ENCODE measurements at places on chromosomes 2 and 18.

DNA sequence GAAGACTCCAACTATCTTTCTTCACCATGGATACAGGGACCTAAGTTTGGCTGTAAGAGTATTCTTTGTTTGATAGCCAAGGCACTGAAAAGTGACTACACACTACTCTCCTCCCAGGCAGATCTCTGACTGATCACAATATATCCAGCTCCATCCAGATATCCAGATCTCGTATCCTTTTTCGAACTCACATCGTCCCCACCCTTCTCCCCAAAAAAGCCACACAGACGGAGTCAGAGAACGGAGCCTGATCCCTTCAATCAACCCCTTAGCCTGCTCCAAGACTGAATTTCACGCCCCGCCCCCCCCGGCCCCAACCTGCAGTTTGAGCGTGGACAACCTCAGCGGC lies 533 bp downstream of the DHX57 start:
- no peak for DNase-seq

- DNase-seq, result no peak
Observed at GRCh38 chr2:205636549-205637319, 45.6 kb upstream of the NRP2 start.

DNA sequence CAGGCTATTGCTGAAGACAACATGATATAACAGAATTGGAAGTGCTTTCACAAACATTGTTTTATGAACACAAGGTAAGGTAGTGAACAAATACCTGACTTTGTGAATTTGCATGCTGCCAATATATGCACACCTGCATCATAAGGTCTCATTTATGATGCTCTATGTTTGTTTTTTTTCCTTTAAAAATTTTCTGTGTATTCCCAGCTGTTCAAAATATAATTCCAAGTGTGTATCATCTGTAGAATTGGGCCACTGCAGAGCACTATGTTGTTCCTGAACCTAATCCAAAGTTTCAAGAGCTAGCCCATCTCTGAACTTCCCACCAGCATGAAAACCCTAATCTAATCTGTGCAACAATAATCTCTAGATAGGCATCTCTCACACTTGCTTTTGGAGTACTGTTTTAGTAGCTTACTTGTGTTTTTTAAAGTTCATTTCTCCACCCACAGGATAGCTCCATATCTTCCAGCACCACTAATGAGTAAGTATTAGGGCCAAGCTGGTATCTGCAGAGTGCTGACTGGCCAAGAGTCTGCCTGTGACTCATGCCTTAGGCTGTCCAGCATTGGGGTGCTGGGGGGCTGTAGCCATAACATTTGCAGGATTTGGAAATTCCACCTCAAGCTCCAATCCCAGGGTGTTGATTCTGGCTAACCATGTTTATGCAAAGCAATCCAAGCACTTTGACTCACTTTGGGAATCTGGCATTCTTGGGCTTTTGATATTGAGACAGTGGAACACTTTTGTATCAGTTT lies 208.2 kb upstream of the REV1 start:
- no peak for DNase-seq

DNA sequence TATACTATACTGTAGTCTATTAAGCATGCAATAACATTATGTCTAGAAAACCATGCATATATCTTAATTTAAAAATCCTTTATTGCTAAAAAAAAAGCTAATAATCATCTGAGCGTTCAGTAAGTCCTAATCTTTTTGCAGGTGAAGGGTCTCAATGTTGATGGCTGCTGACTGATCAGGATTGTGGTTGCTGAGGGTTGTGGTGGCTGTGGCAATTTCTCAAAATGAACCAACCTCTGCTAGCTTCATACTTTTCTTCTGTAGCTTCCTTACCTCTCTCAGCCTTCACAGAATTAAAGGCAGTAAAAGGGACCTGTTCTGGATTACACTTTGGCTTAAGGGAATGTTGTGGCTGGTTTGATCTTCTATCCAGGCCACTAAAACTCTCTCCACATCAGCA lies 235.8 kb downstream of the NBAS start:
- no peak for DNase-seq

GRCh38 chr2:153761936-153762335 lies 109.8 kb upstream of the GALNT13 start:
- no peak for DNase-seq

GRCh38 chr2:127051116-127052056 lies 55.6 kb downstream of the BIN1 start:
- no peak for DNase-seq

DNA sequence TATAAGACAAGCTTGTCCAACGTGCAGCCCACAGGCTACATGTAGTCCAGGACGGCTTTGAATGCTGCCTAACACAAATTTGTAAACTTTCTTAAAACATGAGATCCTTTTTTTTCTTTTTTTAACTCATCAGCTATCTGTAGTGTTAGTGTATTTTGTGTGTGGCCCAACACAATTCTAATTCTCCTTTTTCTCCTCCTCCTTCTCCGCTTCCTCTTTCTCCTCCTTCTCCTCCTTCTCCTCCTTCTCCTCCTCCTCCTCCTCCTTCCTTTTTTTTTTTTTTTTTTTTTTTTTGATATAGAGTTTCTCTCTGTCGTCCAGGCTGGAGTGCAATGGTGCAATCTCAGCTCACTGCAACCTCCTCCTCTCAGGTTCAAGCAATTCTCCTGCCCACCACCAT lies 39.3 kb upstream of the GTF2A1L start:
- no peak for DNase-seq

- no peak for DNase-seq
Observed at GRCh38 chr2:239358062-239358754, 42.6 kb downstream of the HDAC4 start.

- DNase-seq, result no peak
Observed at GRCh38 chr18:58385472-58385871, 243.4 kb downstream of the ALPK2 start.

DNA sequence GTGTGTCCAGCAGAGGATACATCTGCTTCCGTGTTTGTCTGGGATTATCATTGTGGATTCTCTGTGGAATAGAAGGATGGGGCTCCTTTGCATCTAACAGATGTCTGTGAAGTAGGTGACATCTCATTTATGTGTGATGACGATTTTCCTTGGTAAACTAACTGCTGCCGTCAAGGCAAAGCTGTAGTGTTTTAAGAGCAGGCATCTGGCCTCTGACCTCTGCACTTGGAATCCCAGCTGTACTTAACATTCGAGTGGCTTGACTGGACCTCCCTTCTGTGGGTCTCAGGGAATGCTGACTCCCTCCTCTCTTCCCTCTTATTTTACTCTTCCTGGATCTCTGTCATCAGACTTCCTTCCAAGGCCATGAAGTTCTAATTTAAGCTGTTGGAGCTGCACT lies 56.4 kb downstream of the DCDC2C start:
- no peak for DNase-seq

DNA sequence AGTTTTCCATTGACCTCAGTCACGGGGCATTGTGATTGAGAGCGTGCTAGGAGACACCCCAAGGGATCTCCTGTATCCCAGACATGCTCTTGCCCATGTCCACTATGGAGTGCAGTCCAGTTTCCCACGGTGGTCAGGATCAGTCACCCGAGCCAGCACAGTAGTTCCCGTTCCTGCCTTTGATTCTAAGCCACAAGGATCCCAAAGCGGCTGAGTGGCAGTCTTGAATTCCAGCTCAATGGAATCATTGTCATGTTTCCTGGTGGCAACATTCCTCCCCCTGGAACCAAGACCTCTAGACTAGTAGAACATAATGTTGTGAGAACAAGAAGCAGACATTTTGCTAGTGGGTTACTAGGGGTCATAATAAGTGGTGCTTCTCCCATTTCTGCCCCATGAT lies 154.3 kb downstream of the SEPTIN10 start:
- DNase-seq, result no peak

GRCh38 chr18:39184176-39184575 lies 1618.6 kb upstream of the CELF4 start:
- no peak for DNase-seq

DNA sequence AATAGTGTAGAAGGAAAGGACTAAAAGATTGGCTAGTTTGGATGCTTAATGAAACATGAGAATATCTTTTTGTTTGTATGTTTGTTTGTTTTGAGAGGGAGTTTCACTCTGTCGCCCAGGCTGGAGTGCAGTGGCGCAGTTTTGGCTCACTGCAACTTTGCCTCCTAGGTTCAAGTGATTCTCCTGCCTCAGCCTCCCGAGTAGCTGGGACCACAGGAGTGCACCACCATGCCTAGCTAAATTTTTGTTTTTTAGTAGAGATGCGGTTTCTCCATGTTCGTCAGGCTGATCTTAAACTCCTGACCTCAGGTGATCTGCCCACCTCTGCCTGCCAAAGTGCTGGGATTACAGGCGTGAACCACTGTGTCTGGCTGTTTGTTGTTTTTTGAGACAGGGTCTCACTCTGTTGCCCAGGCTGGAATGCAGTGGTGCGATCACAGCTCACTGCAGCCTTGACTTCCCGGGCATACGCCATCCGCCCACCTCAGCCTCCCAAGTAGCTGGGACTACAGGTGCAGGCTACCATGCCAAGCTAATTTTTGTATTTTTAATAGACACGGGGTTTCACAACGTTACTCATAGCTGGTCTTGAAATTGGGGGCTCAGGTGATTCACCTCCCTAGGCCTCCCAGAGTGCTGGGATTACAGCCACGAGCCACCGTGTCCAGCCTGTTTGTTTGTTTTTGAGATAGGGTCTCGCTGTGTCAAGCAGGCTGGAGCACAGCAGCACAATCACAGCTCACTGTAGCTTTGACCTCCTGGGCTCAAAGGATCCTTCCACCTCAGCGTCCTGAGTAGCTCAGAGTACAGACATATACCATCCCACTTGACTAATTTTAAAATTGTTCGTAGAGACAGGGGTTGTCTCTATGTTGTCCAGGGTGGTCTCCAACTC lies 209.2 kb downstream of the MYCN start:
- no peak for DNase-seq

GRCh38 chr2:96841701-96842495 lies 1.9 kb downstream of the ANKRD23 start:
- DNase-seq, result no peak

DNA sequence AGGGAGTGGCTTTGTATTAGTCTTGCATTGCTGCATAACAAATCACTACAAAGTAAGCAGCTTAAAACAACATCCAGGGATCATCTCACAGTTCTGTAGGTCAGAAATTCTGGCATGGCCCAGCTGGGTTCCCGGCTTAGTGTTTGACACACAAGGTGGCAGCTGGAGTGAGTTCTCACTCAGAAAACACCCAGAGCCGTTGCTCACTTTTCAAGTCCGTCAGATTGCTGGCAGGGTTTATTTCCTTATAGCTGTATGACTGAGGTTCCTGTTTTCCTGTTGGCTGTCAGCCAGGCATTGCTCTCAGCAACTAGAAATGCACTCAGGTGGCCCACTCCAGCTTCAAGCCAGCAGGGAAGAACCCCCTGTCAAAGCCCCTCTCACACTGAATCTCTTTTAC lies 324.1 kb downstream of the CCDC178 start:
- no peak for DNase-seq

GRCh38 chr18:40902436-40902835 lies 1052.6 kb upstream of the PIK3C3 start:
- DNase-seq, result no peak

- no peak for DNase-seq
Observed at GRCh38 chr18:36658611-36659010, 170.2 kb downstream of the TPGS2 start.

DNA sequence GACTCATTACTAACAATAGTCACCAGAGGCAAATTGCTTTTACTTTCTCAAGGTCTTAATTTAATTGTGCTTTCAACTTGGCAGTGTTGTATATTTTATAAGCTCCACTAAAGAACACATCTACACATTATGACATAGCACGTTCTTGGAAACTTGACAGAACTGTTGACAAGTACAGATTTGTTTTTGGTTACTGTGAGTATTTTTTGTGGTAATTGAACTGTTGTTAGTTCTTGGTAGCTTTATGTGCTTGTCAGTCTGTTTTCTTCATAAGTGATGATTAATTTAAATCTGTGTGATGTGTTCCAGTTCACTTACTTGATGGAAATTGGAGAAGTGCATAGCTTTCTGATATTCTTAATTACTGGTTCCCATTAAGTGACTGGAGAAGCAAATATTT lies 63.9 kb downstream of the COMMD1 start:
- no peak for DNase-seq

DNA sequence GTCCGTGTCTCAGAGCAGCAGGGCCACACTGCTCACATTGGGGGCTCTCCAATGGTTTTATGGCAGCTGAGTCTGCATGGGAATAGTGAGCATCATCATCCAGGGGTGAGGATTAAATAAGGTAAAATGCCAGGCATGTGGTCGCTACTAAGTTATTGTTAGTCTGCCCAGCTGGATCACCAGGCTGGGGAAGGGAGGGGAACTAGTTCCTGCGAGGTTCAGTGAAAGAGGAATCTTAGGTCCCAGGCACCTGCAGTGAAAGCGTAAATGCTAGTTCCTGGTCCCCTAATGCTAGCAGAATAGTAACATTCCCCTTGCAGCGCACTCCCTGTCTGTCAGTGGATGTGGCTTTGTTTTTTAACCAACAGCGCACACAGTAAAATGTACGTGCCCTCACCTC lies 60.1 kb downstream of the ARHGEF4 start:
- DNase-seq, result no peak

DNA sequence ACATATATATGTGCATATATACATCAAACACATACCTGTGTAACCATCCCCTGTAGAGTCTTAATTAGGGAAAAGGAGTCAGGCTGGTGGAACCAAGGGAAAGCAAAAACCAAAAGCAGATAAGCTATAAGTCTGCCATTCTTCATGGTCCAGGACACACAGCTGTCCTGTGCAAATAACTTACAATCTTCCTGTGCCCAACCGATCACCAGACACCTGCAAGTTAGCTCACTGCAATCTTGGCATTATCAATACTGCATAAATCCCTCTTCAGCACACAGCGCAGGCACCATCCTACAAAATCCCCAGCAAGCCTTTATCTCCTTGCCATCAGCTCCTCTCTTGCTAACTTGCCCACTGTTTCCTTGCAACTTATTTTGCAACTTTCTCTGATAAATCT lies 60.8 kb upstream of the DYNAP start:
- DNase-seq, result no peak

- no peak for DNase-seq
Observed at GRCh38 chr2:144374163-144374661, 145.7 kb downstream of the ZEB2 start.

DNA sequence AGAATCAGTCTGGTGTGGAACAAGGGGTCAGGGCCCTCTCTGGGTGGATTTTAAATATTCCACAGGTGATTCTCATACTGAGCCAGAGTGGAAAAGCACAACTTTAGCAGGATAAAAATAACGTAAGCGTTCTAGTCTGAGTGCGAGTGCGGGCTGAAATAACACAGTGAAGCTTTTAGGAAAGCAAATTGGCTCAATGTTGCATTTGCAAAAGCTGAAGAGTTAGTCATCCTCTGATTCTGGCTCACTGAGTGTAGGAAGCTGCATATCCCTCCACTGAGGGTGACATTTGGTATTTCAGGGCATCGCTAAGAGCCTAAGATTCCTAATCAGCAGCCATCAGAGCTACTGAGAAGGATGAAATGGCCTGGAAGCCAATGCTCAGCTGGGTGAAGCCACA lies 134.7 kb downstream of the RIF1 start:
- no peak for DNase-seq
